Caco-2 (cell line): ENCODE measurements at places on chromosomes 6 and 20.

DNA sequence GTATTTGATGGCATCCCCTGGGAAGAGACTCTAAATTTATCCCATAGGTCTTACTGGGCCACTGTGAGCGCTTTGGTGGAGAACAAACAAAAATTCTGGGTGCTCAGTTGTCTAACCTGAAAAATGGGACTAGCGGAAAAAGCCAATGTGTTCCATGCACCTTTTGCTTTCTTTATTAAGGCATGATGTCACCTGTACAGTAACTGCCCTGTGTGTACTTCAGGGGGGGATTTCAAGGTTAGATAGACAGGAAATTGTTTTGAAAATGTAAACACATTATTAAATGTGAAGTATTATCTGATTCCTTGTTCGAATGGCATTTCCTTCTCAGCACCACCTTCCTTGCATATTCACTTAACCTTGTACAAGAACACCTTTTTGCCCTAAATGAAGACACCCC, 1.2 kb upstream of the EDN1 start:
- DNase-seq: no peak

DNA sequence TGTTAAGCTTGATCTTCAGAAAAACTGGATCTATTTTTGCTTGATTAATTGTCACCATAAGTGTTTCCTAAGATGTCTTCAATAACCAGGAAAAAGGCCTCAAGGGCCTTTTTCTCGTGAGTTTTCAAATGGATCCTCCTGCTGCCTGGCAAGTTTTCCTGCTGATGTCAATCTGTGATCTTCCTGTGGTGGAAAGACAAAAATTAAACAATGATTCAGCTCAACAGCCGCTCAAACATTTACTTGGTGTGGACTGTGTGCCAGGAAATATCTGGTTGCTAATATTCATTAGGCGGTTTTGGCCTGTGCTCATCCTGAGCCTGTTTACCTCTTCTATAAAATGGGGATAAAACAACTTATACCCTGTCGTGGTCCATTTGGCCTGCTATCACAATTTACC, 35.4 kb upstream of the SSTR4 start:
- no peak for DNase-seq

DNA sequence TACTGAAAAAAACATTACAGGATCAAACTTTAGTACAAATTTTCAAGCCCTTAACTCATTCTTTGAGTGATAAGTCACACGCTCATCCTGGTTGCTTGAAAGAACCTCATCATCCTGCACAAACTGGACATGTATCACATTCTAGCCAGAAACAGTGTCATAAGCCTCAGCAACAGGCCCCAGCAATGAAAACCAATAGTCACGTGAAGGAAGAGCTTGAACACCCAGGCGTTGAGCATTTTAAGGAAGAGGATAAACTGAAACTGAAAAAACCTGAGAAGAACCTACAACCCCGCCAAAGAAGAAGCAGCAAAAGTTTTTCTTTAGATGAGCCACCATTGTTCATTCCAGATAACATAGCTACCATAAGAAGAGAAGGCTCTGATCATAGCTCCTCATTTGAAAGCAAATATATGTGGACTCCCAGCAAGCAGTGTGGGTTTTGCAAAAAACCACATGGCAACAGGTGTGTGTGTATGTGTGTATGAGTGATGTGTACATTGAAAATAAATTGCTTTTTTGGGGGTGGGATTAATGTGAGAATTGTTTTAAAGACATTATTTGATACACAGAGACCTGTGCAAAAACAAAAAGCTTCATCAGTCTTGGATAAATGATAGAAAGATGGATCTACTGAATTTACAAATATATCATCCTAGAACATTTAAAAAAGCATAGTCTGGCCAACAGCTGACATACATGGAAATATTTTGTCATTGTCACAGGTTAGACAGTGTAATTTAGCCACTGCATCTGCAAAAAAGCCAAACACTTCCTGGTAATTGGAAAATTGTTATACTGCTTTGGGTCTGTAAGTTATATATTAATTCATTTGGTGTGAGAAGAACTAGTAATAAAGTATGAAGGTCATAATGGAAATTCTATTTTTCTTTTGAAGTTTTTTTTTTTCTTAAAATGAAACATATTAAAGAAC, 50.1 kb downstream of the PHF3 start:
- no peak for DNase-seq

- no peak for DNase-seq
These were observed 6.9 kb downstream of the GRM4 start for GRCh38 chr6:34138914-34139510.

GRCh38 chr6:158654960-158655489, 5.2 kb downstream of the SYTL3 start:
- no peak for DNase-seq

- DNase-seq: no peak
These were observed 21.1 kb downstream of the TTLL2 start for GRCh38 chr6:167345960-167346359.

DNA sequence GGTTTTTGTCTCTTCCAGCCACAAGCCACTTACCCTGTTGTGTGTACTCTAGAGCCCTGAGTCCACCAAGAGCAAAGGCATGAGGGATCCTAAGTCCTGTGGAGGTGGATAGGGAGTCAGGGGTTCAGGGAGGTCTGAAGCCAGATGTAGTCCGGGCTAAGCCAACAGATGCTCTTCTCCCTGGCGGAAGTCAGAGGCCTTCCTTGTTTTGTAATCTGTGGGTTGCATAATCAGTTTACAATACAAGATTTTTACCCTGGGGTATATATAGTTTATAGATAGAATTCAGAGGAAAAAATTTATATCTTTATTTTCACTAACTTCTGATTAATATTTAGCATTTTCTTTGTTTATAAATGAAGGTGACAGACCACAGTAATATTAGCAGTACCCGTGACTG, 9.2 kb downstream of the LAMP5 start:
- DNase-seq: no peak
